ENCODE measurements at places on chromosomes 3 and 15. TPM values are rescaled to one million over a fixed set of nuclear protein-coding genes. Genes with fewer than 3 reads are reported as not detected.
A peak's percentile ranks its signal among the peaks of the same experiment; 100 is the strongest.

The DNASE1L3 gene
- not detected for total RNA-seq

The FGF12 gene
- not detected for total RNA-seq

The TNNC1 gene
- 1.4 TPM for total RNA-seq

The HAPLN3 gene
- 49.1 TPM for total RNA-seq

GRCh38 chr3:62284442-62284841, 88.9 kb downstream of the FEZF2 start:
- DNase-seq: no peak

DNA sequence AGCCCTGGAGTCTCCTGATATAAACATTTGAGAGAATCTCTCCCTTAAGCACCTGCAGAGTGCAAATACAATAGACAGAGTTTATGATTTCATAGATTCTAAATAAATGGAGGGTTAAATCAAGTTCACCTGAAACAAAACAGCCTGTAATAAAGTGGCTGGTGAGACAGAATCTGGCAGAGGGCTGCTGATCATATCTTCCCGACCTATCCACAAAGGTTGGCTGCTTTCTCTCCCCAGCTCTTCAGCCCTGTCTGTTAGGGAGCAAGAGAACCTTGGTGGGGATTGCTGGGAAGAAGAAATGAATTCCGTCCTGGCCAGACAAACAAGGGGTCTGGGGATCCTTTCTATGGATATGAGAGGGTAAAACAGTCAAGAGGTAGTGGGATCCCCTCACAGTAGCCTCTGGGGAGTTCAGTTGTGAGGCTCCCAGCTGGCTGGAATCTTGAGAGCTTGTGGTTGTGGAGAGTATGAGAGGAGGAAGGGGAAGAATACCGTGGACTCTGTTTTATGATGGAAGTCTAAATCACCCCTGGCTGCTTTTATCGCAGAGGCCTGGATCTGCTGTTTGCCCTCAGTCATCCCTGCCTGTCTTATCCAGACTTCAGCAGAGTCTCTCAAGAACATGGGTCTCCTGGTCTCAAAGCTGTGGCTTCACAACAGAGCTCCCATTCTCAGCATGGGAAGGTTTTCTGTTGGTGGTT, 451.3 kb downstream of the NTRK3 start:
- no peak for DNase-seq

GRCh38 chr3:114057011-114057347, 442 bp downstream of the QTRT2 start:
- no peak for DNase-seq

DNA sequence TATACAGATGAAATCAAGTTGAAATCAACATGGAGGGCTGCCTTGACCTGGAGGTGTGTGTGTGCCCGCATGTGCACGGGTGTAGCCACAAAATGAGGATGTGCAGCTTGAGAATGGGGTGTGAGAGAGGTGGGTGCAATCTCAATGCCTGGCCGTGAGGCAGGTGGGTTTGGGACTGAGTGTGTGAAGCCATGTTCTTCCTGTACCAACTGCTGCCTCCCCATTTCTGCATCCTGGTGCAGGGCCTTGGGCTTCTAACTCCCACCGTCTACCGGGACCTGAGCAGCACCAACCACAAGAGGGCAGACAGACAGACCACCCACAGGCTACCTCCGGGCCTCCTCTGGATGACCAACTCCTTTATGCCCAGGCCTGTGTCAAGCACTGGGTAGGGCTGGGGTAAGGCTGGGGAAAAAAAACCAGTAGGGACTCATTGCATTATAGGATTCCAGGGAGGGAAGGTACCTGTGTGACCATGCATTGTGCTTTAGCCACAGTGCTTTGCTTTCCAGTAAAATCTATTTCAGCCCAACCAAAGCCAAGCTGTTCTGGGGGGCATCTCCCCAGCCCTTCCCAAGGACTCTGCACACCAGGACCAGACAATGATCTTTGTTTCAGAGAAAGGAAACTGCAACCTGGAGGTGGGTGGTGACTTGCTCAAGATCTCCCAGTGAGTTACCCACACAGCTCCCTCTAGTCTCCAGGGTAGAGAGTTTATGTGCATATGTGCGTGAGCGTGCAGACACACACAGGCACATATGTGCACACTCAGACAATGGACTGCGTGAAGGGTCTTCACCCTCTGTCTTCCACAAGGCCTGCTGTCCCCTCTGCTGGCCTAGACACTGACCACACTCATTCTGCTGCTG, 162.2 kb upstream of the TLE3 start:
- DNase-seq: no peak

DNA sequence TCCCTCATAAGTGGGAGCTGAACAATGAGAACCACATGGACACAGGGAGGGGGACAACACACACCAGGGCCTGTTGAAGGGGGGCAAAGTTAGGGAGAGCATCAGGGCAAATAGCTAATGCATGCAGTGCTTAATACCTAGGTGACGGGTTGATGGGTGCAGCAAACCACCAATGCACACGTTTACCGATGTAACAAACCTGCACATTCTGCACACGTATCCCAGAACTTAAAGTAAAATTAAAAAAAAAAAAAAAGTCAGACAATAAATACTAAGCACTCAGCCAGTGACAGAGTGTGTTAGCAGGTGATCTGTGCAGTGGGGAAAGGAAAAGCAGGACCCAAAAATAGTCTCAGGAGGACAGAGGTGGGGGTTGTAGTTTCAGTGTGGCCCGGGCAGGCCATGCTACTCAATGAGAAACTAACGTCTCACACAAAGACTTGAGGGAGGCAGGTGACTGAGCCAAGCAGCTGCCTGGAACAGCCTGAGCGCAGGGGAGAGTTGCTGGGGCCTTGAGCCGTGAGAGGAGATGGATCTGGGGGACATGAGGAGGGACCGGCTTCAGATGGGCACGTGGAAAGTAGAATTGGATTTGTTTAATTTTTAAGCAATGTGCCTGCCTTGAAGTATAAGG, 18.4 kb downstream of the ANKDD1A start:
- peak; percentile 12 for DNase-seq

GRCh38 chr3:127544192-127544802, 46.2 kb downstream of the TPRA1 start:
- DNase-seq: peak; percentile 74

All from activated CD8-positive, alpha-beta memory T cell treated with anti-CD3 and anti-CD28 coated beads, Interleukin-2, amount 10 ng/mL, durations not matched to agents 7 days and 5 days (primary cell).